ENCODE measurements at places on chromosomes 16 and 17.
A peak's percentile ranks its signal among the peaks of the same experiment; 100 is the strongest.

DNA sequence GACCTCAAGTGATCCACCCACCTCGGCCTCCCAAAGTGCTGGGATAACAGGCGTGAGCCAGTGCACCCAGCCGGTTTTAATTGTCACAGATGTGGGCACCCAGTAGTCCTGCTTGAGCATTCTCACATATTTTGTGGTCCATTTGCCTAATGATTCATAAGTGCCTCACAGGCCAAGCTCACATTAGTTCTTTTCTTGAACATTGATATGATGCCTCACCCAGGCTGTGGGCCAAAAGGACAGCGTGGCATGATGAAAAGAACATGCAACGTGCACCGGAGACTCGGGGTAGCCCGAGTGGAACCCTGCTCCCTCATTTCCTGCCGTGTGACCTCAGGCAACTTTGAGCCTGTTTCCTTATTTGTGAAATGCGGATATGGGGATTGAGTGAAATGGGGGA, 181.9 kb downstream of the SNX29 start:
- peak; percentile 63 for DNase-seq

DNA sequence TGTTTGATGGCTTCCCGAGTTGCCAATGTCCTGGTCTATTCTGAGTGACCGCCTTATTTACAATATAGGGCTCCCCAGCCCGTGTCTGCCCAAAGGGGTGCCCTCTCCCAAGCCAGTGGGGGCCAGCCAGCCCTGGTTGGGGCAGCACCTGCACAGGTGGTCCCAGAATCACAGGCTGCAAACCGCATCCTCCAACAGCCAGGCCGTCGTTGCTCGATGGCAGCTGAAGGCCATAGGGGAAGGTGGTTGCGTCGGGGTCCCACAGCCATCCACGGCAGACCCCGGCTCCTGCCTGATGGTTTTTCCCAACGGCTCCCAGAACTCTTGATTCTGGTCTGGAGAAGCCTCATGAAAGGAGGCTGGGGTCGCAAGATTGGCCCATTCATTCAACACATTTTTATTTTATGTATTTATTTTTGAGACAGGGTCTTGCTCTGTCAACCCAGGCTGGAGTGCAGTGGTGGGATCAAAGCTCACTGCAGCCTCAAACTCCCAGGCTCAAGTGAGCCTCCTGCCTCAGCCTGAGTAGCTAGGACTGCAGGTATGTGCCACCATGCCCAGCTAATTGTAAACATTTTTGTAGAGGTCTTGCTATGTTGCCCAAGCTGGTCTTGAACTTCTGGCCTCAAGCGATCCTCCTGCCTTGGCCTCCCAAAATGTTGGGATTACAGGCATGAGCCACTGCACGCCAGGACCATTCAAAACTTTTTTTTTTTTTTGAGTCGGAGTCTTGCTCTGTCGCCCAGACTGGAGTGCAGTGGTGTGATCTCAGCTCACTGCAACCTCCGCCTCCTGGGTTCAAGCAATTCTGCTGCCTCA, 79.0 kb upstream of the TOB1 start:
- no peak for DNase-seq

DNA sequence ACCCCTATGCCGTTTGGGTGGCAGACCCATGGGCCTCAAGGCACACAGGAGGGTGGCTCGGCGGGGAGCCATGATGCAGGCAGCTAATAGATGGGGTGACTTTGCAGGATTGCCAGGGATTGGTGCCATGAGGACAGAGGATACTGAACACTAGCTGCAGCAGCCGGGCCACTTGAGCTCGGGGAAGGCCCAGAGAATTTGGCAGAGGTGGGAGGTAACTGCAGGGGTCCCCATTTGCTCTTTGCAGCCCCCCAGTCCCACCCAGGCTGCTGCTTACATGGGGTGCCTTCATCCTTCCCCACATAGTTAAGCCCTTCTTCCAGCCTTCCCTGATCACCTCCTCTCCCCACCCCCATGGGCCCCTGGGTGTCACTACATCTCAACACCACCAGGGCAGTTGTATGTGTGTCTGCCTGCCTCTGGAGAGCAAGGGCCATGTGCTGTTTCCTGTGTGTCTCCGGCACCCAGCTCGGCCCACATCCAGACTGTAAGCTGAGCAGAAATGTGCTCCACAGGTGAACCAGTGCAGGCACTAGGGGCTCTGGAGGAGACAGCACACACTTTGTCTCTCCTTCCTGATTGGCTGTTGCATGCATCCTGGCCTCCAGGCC, 52.0 kb downstream of the SREBF1 start:
- DNase-seq, result no peak

GRCh38 chr16:57244463-57244766, 644 bp upstream of the ARL2BP start:
- no peak for DNase-seq

GRCh38 chr17:60524463-60525327, 1.3 kb downstream of the APPBP2 start:
- peak; percentile 11 for DNase-seq

DNA sequence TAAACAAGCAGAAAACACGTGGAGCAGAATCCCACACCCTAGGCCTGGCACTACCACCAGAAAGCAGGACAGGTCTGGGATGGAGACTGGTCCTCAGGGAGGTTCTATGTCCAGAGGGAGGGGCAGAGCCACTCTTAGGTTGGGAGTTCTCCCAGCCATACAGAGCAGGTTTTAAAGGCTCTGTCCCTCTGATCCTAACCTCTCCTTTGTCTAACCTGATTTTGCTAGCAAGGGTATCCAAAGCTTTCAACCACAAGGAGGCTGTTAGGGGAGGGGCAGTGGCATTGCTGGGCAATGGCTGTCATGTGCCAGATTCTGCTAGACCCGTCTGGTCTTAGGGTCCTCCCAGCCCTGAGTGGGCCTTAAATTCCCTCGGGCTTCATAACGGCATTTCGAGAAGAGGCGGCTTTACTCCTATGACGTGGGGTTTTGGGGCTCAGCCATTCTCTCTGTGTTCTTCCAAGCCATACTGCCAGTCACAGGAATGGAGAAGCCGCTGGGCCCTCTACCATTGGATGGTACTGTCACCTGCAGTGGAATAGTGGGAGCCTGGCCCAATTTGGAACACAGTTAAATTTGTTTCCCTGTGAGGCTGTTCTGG, 5.7 kb downstream of the TPPP3 start:
- no peak for DNase-seq

DNA sequence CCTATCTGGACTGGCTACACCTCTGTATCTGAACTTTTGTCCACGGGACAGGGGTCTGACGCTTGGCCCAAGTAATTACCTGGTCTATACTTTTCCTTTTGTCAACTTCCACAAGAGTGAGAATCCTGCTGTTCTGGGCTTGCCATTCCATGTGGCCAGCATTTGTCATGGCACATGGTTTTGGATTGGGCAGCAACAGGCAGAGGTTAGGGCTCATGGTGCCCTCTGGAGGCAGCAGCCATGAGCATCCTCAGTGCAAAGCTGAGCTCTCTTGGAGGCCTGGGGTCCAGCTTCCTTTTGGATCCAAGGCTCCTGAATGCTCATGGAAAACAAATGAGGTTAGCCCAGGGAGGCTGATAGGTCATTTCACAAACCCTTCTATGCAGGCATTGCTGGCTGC, 7.5 kb upstream of the EDC4 start:
- peak; percentile 34 for DNase-seq

DNA sequence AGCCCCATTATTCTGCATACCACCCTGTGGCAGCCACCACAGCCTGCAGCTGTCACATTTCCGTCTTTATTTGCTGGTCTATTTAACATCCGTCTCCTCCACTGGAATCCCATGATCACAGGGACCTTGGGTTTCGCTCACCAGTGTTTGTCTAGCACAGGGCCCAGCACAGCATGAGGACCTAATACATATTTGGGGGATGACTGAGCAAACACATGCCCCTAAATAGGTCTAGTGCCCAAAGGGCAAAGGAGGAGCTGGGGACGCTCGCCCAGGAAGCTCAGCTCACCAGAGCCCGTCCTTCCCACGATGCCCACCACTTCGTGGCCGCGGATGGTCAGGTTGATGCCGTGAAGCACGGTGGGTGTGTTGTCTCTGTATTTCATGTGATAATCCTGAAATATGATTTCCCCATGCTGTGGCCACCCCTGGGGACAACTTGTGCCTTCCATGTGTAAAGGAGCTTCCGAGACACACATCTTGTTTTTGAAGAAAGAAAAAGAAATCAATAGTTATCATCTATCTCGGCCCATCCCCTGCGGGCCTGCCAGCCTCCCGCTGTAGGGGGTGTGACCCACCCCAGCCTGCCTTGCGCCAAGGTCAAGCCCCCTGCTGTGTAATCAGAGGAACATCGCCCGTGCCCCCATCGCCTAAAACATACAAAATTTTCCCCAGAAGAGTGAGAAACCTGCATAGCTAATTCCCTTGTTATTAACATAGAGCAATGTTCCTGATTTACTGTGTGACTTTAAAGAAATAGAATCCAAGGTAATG, 21.0 kb upstream of the ABCC12 start:
- no peak for DNase-seq

DNA sequence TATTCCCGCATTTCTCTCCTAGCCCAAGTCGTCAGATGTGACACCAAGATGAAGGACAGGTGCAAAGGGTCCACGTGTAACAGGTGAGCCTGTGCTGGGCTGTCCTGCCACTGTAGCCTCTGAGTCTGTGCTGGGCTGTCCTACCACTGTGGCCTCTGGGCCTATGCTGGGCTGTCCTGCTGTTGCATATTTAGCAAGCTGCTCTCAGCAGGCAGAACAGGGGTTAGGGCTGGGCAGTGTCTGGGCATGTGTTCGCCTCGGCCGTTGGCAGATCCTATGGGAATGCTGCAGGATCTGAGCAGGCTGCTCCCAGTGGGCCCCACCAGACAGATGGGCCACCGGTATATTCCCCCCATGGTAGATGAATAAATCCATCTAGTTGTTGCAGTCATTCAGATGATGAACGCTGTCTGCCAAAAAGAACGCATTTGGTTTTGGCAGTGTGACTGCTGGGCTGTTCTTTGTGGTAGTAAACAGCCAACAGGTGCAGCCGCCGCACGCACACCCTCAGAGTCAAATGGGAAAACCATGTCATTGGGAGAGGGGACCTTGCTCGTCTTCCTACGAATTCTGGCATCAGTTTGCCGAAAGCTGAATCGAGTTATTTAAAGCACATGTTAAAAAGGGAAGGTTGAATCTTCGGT, 49.2 kb downstream of the CRISPLD2 start:
- DNase-seq, result no peak

- no peak for DNase-seq
Measured at GRCh38 chr16:27786221-27786922, 236.4 kb downstream of the KATNIP start.

DNA sequence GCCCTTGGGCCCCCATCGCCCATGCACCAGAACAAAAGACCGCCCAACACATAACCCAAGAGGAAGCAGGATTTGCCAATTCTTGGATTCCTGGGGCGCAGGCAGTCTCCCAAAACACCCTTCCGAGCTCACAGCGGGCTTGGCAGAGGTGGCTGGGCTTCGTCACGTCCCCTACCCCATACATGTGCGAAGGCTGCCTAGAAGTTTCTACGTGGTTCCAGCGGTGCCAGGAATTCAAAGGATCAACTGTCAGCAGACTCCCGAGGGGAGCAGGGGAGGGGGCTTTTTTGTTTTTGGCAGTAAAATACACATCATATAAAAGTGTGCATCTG, 80.8 kb upstream of the PLCG2 start:
- no peak for DNase-seq

DNA sequence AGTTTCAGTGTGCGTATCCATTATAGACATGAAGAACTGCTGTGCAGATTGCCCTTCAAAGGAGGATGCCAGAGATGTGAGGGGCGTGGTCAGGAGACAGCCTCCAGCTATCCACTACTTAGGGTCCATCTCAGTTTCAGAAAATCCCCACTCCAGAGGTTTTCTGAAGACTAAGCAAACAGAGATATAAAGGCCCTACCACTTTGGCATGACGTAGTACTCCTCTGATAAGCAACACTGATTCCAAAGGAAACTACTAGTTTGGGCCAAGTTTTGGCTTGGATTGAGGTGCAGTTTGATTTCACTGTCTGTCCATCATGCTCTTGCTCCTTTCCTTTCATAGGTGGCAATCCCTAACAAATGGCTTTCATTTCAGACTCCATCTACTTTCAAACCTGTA, 228.7 kb downstream of the CDH8 start:
- DNase-seq, result no peak

All from SW480 (cell line).